Stimulated activated CD8-positive, alpha-beta memory T cell treated with anti-CD3 and anti-CD28 coated beads, Interleukin-4, amount 100 ng/mL, for 1 hour (primary cell): ENCODE measurements at places on chromosomes 2 and 18.

- no peak for DNase-seq
Observed at GRCh38 chr2:43106559-43107527, 119.6 kb downstream of the ZFP36L2 start.

DNA sequence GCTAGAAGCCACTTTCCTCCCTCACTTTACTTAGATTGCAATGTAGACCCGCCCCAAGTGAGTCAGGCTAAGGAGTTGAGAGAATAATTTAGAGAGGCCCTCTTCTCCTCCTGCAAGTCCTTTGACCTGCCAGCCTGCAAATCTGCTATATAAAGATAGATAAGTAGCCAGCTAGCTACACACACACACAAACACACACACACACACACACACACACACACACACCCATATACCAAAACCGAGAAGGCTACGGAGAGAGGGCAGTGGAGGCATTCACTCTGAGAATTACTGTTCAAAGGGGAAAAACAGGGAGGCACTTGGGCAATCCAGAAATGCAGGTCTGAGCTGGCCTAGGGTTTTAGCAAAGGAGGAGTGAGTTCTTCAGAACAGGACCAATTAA lies 23.0 kb upstream of the SMAD7 start:
- no peak for DNase-seq

- DNase-seq = no peak
Observed at GRCh38 chr18:70411876-70412435, 123.1 kb downstream of the SOCS6 start.

DNA sequence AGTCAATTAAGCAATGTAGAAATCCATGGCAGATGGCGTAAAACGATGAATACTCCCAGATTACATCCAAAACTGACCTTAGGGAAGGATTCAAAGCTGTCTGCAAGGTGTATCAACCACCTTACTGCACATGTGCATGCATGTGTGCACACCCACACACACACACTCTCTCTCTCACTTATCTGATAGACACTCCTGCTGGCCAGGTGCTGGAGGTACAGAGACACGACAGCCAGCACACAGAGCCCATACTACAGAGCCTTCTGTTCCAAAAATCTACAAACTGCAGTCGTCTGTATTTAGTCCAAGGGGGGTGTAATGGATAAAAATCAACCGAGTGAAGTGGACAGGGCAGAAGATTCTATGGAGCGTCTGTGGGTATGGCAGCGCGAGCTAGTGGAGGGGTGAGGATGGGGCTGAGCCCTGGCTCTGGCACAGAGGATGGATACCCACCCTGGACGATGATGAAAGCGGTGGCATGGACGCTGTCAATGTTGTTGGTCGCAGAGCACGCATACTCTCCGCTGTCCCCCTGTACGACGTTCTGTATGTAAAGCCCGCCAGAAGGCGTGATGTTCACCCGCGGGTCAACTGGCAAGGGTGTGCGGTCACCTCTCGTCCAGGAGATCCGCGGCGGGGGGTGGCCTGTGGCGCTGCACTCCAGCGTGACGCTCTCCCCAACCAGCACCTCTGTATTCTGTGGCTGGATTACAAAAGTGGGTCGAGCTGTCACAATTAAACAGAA lies 78.4 kb downstream of the PXDN start:
- DNase-seq = no peak

DNA sequence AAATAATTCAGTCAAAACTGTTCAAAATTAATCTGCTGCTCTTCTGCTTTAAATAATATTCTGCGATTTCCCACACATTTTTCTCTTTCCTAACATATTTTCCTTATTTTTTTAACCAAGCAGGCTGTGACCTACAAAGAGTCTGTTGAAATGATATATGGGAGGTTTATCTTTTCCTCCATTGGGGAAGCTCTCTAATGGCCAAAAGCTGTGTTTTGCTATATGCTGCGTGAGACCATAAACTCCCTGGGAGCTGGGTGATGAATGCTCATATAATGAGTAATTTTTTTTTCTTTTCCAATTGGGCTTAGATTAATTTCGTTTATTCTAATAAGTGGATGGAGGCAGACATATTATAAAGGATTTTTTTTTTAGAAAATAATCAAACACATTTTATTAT lies 72.2 kb upstream of the MAP2 start:
- no peak for DNase-seq

DNA sequence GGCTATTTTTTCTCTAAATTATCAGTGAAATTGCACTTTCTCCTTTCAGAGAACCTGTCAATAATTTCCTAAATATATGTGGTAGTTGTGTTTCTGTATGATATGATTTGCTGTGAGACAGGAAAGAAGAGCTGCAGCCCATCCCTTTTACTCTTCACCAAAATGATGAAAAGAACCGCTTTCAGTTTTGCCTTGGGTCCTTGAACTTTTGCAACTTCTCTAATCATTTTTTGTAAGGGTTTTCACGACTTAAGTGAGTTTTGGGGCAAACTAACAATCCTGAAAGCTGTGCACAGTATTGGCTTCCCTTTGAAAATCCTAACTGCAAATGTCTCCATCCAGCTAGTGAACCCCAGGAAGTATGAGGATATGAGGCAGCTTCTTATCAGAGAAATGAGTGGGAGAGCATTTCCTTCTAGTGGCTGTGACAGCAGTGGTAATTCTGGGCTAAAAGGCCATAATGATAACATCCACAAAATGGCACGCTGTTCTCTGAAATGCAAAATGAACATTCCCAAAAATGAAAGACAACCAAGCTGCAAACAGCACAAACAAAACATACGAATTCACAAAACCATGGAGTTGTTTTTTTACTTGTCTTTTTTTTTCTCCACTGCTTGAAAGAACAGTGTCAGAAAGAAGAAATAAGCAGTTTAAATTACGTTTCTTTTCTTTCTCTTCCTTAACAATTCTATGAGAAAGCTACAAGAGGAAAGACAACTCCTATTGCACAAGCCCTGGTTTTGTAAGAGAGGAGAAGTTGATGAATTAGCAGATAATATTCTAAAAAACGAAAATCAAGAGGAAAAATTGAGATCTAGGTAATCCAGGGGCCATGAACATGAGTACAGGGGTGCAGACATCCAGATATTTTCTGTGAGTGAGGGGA lies 1291.6 kb upstream of the ZEB2 start:
- DNase-seq = no peak

DNA sequence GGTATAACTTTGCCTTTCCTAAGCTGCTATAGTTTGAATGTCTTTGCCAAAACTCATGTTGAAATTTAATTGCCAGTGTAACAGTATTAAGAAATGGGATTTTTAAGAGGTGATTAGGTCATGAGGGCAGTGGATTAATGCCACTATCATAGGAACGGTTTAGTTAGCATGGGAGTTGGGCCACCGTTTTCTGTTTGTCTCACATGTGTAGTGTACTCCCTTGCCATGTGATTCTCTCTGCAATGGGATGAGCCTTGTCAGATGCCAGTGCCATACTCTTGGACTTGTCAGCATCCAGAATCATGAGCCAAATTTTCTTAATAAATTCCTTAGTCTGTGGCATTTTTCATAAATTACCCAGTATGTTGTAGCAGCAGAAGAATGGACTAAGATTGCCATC lies 388.9 kb upstream of the RGPD4 start:
- DNase-seq = no peak

DNA sequence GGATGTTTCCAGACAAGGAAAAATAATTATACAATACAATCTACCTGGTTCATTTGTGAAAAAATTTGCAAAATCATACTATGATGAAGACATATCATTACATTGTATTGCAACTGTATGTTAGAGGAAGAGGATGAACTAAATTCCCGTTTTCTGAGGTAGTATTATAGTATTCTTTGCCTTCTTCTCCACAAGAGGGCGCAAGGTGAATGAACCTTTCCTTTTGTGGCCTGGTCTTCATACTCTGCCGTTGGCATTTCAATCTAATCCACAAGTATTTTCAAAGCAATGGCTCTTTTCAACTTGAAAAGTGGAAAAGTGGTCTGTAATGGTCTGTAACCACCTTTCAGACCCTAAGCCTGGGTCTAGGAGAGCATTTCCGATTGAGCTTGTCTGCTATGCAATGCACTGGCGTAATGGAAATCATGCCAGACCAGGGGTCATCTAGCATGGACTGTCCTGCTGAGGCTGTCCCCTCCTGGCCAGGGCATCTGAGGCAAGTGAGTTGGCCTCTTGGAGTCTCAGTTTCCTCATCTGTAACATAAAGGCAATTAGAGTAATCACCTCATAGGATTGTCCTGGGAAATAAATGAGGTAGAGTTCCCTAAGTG lies 30.8 kb upstream of the ZNF396 start:
- no peak for DNase-seq

- DNase-seq = no peak
Observed at GRCh38 chr2:184031402-184032147, 566.8 kb upstream of the ZNF804A start.

DNA sequence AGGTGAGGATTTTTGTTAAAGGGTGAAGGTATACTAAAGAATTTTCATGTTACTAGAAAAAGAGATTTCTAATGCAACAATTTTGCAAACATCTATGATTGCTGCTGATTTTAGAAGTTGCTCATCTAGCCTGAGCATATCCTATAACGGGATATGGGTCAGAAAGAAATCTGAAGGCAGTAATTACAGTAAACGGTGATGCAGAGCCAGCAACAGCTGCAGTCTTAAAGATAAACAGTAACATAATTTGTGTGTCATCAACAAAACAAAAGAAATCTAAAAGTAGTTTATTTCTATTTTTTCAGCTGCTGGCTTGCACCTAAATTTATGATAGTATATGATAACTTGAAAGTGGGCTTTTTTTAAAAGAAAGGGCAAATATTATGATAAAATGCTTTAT lies 215.7 kb downstream of the SLC4A10 start:
- no peak for DNase-seq

DNA sequence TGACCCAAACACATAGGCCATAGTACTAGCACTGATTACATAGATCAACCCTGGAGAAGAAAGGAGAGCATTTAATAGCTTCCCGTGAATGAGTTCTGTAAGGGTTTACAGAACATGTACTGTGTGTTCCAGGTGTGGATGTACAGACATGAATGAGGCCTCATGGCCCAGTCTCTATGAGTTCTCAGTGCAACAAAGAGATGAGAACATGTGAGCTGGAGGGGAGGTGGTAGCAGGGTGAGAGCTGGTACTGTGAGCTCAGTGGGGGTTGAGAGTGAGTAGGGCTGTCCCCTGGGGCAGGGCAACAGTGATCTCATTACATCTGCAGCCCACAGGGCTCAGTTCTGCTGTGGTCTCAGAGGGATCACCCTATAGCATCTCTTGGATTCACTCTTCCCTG lies 42.6 kb upstream of the SPRED2 start:
- DNase-seq = no peak

DNA sequence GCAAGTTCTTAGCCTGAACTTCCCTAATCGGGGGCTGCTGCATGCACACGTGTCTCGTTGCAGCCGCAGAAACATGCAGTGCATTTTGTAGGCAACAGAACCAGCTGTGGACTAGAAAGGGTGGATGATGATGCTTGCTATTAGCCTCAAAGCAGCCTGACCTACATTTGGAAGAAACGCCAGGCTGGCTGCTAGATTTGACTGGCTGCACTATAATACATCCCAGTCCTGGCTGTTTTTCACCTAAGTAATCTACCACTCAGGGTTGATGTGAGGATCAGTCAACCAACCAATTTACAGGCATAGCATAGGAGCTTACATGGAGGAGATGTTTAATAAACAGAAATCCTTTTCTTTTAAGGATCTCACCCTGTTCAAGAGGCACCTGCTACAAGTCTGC lies 56.4 kb upstream of the SPP2 start:
- DNase-seq = no peak
